Stimulated activated effector memory CD8-positive, alpha-beta T cell treated with anti-CD3 and anti-CD28 coated beads, Interleukin-12 subunit alpha, Interleukin-12 subunit beta, amount 100 ng/mL, for 72 hours (primary cell): ENCODE measurements at places on chromosomes 2 and 18.

- DNase-seq, result no peak
These were observed 34.5 kb downstream of the INSIG2 start for GRCh38 chr2:118122594-118123281.

DNA sequence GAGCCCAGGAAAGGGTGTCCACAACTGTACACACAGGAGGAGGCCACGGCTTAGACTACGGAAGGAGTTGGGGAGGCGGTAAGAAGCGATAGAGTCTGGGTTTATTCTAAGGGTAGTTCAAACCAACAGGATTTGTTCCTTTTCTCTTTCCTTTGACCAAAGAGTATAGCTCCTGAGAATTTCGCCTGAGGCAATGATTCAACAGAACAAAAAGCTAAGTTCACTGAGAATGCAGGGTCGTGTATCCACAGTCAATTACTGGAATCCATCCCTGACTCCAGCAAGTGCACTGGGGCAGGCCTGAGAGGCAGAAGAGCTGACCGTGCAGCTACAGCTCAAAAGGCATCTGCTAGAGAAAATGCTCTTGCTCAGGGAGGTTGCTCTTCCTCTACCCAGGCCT, 140.9 kb downstream of the TFCP2L1 start:
- DNase-seq, result no peak

DNA sequence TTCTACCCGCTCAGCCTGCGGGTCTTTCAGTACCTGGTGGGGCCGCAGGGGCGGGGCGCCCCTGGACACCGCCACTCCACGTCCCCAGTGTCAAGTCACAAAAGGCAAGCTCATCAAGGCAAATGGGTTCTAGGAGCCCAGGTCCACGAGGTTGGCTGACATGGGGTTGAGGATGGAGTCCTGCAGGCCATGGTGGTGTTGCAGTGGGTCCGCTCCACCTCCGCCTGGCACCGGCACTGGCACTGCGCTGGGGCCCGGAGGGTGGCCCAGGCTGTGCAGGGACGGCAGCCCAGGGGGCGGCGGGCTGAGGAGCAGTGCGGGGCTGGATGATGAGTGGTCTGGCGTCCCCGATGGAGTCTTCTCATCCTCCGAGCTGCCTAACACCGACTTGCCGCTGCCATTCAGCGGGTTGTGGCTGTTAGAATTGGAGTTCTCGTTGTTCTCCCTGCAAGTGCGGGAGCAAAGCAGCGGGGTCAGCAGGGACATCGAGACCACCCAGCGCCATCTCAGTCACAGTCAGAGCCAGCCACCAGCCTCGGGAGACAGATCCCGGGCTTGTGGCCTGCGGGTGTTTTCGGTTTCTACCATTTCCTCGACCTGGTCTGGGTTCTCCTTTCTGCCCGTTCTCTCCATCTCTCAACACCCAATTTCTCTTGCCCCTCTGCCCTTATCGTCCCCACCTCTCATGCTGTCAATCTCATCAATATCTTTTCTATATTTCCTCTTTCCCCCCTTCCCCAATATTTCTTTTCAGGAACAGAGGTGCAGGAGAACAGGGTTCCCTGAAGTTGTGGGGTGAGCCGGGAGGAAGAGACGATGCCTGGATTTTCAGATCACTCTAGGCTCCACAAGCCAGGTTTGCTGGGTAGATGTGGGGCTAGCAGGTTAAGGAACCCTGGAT, 3.0 kb downstream of the SIX2 start:
- DNase-seq, result no peak

GRCh38 chr2:236575510-236575909, 5.9 kb downstream of the ACKR3 start:
- DNase-seq, result no peak

- DNase-seq, result no peak
These were observed 33.2 kb upstream of the CYTIP start for GRCh38 chr2:157476953-157477709.

DNA sequence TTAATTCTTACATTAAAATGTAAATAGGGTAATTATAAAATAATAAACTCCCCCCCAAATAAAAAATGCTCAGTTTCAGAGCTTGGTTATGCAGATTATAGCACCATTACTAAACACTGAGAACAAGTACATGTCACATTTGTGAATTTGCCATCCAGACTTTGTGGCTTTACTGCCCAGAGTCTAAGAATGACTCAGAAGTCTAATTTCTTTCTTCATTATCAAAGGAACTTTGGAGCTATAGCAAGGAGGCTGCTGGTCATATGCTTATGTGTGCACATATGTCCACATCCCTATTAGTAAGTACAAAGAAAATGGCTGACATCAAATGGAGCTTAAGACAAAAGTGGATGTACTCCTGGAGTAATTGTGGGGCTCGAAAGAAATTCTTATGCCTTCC, 248.5 kb upstream of the SESTD1 start:
- DNase-seq, result no peak

GRCh38 chr2:196413821-196414274, 225.7 kb upstream of the CCDC150 start:
- no peak for DNase-seq

- DNase-seq, result no peak
These were observed 278.9 kb upstream of the TCF4 start for GRCh38 chr18:55866886-55867285.

GRCh38 chr2:109172556-109173105, 43.6 kb downstream of the SH3RF3 start:
- no peak for DNase-seq
